Substantia nigra (tissue), 51 donors: ENCODE measurements at places on chromosomes 4 and X.

DNA sequence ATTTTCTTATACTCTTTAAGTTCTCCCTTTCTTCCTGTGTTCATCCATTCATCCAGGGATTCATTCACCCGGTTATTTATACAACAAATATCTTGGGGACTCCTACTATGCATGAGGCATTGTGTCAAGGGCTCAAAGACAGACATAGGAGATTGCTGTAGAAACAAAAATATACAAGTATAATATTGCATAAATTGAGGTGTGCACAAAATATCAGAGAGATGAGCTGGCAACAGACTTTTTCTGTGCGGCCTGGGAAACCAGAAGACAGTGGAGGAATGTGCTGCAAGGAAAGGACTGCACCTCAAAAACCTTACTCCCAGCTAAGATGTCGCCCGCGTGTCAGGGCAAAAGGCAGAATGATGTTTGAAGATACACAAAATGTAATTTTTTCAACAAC lies 9.6 kb downstream of the OTOP1 start:
- DNase-seq: no peak

DNA sequence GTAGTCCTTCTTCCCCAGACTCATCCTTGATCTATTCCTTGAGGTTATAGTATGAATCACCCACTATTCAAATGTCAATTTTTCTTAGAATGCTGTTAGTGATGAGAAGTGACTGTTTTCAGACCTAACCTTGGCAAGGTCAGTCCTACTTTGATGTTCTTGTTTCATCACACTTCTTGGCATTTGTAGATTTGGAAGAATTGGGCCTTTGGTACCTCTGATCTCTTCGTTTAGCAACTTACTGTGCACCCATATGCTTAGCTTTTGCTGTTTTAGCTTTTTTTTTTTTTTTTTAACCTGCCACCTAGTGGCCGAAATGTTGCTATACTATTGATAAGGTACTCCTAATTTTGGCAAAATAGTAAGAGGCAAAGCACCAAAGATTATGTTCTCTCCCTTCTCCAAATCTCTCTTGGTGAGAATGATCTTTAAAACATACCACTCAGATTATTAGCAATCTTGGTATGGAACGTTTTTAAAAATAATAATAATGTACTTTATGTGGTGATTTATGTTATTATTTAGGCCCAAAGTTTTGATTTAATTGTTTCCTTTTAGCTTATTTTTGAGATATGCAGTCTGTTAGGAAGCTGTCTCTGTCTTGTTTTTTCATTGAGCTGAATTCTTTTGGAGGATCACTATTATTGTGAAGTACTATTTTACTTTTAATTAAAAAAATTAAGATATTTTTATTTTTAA lies 16.6 kb downstream of the DCK start:
- no peak for DNase-seq

GRCh38 chr4:102641793-102642192 lies 119.0 kb downstream of the MANBA start:
- no peak for DNase-seq

DNA sequence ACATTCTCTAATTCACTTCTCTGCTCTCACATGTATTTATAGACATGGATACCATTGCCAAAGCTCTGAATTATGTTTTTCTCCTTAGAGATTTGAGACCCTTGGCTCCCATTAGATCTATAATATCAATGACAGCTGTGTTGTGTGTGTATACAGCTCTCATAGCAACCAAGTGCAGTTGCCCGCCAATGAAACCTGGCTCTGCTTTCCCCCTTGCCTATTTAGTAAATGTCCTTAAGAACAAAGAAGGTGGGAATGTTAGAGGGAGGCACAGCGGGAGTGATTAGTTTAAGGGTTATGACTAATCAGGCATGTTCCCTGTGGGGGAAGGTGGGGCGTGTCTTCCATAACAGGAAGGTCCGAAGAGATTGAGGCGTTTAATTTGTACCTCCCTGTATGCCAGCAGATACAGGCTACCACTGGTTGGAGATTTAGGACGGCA lies 100.5 kb upstream of the TBC1D9 start:
- DNase-seq: no peak

- DNase-seq: no peak
Observed at GRCh38 chr4:98993419-98994071, 2.0 kb upstream of the METAP1 start.

DNA sequence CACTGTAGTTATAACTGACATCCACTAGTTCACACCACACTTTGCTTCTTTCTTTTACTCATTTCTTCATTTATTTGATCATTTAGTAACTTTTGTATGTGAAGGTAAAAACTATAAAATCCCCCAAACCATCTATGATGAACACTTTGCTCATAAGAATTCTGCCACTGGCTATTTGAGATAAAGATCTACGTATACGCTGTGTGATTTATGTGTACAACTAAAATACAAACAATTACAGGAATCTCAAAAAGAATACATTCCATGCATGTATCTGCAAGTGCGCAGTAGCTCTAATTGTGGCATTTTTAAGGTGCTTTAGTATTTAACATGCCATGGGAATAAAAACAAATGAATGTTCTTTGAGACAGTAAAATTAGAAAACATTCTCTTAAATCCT lies 156.9 kb upstream of the NAP1L5 start:
- DNase-seq: no peak

DNA sequence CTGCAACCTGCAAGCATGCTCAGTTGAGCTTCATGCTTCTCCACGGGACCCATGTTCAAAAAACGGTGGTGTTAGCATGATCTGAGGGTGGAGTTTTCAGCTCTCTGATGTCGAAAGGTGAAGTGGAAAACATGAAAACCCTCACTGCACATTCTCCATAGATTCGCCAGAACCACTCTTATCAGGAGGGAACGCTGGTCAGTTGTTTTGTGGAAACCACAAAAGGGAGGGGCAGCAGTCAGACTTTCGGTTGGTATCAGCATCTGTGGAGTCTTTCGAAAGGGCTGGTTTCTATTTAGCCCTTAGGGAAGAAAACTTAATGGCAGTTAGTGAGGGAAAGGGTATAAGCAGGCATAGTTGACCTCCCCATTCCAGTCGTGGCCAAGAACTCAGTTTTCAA lies 12.6 kb downstream of the PPA2 start:
- DNase-seq: no peak

DNA sequence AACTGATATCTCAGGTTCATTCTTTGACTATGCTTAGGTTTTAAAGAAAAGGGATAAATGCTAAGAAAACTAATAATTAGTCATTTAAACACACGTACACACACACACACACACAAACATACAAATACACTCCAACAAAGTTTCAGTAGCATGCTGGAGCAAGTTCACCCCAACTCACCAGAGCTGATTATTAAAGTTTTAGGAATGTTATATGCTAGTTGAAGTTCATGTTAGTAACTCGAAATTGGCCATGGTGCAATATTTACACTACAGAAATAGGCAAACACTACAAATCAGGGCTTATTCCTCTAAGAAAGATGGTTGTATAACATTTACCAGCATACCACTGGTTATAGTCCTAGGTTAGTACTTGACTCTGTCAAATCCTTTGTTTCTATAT lies 384.0 kb upstream of the DIPK2B start:
- no peak for DNase-seq

DNA sequence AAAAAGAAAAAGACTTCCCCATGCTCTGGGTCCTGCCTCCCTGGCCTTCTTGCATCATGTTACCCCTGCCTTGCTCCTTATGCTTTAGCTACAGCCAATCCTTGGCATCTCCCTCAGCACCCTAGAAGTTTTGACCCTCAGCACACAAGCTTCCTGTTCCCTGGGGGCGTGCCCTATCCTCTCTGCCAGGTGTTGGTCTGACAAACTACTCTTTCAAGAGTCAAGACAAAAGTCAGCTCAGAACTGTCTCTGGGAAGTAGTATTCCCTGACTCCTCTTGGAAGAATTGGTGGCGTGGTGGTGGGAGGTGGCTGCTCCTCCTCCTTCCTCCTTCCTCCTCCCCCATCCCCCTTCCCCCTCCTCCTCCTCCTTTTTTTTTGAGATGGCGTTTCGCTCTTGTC lies 41.0 kb downstream of the PRPS1 start:
- DNase-seq: no peak

- no peak for DNase-seq
Observed at GRCh38 chrX:147550217-147550616, 361.5 kb upstream of the FMR1 start.

GRCh38 chr4:6395466-6396228 lies 76.8 kb downstream of the PPP2R2C start:
- DNase-seq: no peak

DNA sequence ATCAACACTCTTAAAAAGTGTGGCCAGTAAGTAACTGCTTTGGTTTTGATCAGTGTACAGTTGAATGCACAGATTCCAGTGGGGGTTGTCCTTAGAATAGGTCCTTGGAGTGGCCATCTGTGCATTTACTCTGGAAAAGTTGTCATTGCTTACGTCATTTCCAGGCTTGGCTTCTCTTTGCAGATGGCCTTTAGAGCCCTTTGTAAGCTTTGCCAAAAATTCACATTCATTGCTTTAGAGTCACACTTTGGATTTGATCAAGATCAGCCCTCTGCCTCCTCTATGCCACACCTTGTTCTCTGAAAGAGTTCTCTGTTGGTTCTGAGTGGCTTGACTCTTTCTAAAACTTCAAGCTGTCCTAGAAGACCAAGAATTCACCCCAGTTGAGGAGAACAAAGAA lies 83.9 kb downstream of the MAMLD1 start:
- DNase-seq: no peak

DNA sequence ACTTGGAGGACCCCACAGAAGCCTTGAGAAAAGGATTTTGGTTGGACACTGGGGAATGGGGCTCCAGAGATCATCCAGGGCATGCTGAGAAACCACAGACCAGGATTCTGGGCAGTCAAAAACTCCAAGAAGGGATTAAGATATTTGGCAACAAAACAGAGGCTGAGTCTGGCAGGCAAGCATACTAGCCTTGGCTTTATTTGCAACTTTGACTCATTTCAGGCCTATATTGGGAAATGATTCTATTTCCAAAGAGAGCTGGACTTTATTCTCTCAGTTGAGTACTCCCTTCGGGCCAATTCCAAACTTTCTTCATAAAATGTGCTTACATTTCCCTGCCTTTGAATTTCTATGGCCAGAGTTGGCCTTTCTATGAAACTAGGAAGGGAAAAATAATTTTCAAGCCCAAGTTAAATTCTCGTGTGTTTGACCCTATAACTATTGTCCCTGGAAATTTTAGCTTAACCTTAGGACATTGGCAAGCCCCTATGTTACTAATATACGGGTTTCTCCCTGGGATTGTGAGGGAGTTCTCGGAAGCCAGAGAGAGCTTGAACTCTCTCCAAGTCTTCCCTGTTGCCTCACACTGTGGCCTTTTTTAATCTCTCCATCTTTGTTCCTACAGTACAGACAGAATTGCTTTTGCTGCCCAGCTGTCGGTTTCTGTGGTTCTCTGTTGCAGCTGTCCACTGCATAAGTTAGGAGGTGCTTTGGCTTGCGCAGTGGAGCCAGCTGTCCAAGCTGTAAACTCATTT lies 112.6 kb upstream of the FAM9A start:
- DNase-seq: peak; percentile 0

GRCh38 chr4:181822005-181822375 lies 421.2 kb upstream of the TENM3 start:
- no peak for DNase-seq

GRCh38 chr4:65071564-65071963 lies 598.7 kb downstream of the EPHA5 start:
- DNase-seq: no peak

GRCh38 chr4:41287852-41288251 lies 31.1 kb downstream of the UCHL1 start:
- DNase-seq: no peak

- DNase-seq: peak; percentile 79
Observed at GRCh38 chr4:186144198-186144945, 39.9 kb downstream of the FAM149A start.

DNA sequence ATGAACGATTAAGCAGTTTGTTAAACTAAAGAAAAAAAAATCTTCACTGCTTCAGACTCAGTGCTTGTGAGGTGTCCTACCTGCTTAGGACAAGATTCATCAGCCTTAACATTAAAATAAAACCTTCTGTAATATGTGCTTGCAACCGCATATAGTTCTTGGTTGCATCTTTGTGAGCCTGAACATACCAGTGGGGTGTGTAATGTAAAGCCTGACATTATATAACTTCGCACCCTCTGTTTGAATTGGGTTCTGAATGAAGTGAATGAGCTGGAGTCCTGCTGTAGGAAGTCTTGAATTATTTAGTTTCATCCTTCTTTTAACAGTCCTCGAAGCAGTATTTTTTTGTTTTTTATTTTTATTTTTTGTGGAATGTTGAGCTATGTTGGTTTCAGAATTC lies 3.1 kb downstream of the KDM6A start:
- DNase-seq: no peak

DNA sequence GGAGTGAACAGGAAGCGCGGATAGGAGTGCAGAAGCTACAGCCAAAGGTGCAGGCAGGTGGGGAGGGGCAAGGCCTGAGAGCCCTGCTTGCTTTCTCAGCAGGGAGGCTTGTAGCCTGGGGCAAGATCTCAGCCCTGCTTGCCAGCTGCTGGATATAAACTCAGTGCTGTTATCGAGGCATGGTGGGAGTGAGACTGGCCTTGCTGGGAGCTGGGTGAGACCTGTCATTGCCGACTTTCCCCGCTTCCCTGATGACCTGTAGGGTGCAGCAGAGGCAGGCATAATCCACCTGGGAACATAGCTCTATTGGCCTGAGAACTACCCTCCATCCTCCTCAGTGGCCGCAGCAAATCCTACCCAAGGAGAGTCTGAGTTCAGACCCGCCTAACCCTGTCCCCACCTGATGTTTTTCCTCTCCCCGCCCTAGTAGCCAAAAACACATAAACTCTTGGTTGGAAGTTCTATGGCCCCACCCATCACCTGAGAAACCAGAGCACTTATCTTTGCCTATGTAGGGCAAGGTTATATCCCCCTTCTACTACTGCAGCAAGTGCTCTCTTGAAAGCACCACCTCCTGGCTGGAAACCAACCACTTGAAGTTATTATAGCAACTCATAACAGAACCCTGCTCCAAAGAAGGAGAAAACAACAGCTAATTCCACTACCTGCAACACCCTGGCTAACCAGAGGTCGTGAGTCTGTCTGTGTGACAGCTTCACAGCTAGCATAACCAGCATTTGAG lies 80.7 kb downstream of the FHIP1A start:
- DNase-seq: no peak

DNA sequence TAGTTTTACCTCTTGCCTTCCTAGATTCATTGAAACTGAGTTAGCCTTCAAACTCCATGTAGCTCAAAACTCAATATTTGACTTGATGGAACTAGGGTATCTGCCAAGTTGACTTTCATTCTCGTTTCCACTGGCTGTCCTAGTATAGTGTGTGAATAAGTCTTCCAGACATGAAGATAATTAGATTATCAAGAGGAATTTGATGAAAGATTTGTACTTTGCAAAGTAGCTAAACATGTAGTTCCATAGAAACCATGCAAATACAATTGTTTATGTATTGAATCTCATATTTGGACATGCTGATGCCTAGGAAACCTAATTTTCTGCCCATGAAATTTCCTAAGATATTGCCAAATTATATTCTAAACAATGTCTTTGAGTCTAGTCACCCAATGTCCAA lies 297.5 kb downstream of the ARHGAP24 start:
- no peak for DNase-seq

- no peak for DNase-seq
Observed at GRCh38 chrX:138349351-138349750, 362.2 kb downstream of the FGF13 start.

GRCh38 chr4:108287834-108288413 lies 119.2 kb upstream of the LEF1 start:
- no peak for DNase-seq

- DNase-seq: no peak
Observed at GRCh38 chr4:8770518-8771257, 101.0 kb downstream of the HMX1 start.
